Left ventricle myocardium inferior (tissue), 1 donor: ENCODE measurements at places on chromosomes 11 and 22. TPM values are rescaled to one million over a fixed set of nuclear protein-coding genes. Genes with fewer than 3 reads are reported as not detected.

Gene HTR3A
- total RNA-seq = not detected

Gene EHD1
- 40.3 TPM for total RNA-seq

GRCh38 chr22:47294222-47294532 is 531.7 kb downstream of the TBC1D22A start:
- DNase-seq = no peak

Gene SDHD
- 290 TPM for total RNA-seq

GRCh38 chr11:46039990-46040389 is 81.3 kb downstream of the PHF21A start:
- DNase-seq = no peak

Gene DEFB131B
- total RNA-seq = not detected

GRCh38 chr11:120613264-120614226 is 102.0 kb downstream of the GRIK4 start:
- DNase-seq = no peak

Gene MS4A18
- not detected for total RNA-seq

- no peak for DNase-seq
Measured at GRCh38 chr22:22519591-22519990, 479 bp downstream of the ZNF280A start.

GRCh38 chr11:76415073-76415472 is 29.7 kb upstream of the EMSY start:
- no peak for DNase-seq

Gene RAC2
- total RNA-seq = 1.8 TPM

DNA sequence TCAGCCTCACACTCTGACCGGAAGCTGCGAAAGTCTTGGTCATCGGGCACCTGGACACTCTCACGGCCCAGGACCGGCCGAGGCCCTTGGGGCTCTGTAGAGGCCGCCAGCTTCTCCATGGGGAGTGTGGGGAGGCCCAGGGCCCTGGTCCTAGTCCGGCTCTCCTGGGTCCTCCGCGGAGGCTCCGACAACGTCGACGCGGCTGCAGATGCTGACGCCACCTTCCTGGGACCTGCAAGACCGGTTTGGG is 12.9 kb downstream of the STARD10 start:
- no peak for DNase-seq

DNA sequence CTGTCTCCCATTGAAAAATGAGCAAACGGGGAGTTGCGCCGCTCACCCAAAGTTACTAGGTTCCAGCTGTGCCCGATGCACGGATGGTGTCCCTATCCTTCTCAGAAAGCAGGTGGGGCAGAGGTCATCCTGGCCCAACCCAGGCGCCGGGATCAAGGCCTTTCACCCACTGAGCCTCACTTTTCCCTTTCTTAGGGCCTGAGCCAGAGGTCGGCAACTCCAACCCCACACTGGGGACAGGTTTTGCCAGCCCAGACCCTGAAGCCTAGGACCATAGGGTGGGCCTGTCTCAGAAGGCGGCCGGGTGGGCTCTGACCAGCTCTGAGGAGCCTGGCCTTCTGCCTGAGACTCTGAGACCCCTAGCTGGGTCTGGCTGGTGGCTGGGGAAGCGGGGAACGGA is 6.3 kb downstream of the IGSF9B start:
- no peak for DNase-seq

- DNase-seq = no peak
Measured at GRCh38 chr22:49012712-49013395, 814.8 kb downstream of the BRD1 start.

Gene GP1BB
- total RNA-seq = not detected

Gene TRIM29
- total RNA-seq = not detected

GRCh38 chr11:13923716-13924650 is 38.5 kb upstream of the SPON1 start:
- DNase-seq = no peak

Gene TH
- not detected for total RNA-seq

DNA sequence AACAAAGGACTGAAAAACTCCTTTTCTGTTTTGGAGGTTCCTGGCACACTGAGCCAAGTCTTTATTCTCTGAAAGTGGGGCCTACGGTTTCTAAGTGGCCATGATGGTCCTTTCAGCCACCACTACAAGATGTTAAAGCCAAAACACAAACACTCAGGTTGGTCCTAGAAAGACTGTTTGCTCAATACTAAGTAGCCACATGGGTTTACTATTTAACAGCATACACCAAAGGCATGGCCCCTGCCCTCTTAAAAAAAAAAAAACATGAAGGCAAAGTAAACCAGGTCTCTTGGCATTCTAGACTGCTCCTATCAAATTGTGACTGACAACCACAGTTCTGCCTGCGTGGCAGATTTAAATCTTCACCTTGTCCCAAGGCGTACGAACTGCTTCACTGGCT is 123.6 kb upstream of the BID start:
- DNase-seq = no peak

Gene MRGPRX3
- total RNA-seq = not detected

Gene LARGE2
- total RNA-seq = not detected

DNA sequence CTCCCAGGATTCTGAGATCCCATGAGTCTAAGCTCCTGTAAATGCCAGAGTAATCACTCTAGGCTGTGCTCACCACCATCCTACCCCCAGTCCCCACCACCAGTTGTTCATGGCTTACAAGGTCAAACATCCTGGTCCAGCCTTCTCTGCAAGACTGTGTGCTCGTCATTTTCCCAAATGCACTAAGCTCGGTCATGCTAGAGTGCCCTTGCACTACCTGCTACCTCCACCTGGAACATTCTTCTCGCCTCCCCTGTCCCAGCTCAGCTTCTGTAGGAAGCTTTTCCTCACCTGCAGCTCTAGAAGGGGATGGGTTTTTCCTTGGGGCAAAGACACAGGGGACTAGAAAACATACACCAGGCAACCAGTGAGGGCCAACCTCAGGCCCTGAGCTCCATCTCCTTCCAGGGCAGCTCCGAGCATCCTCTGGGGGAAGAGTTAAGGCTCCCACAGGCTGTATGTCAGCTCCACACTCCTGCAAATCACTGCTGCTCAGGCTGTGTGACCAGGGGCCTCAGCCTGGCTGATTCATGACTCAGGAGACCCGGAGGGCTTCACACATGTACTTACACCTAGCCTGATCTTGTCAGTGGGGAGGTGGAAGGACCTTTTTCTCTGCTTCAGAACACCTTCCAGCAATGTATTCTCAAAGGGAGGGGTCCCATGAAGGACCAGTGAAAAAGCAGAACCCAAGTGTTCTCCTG is 37.2 kb upstream of the CSNK2A3 start:
- DNase-seq = no peak

DNA sequence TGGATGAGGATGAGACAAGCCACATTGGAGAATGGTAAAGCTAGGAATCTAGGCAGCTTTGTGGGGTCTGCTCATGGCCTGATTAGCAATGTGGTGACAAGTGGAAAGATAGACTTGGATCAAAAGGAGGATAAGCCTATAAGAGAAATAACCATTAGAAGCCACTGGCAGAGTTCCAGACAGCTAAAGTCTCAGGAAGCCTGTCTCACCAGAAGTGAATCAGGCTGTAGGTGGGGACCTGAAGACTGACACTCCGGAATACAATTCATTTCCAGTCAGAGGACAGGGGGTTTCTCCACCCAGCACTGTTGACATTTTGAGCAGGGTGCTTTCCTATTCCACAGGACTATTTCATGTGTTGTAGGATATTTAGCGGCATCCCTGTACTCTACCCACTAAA is 129.7 kb downstream of the ARHGAP42 start:
- DNase-seq = no peak

Gene EFCAB6
- total RNA-seq = 1.8 TPM

Gene OR4X2
- total RNA-seq = not detected

DNA sequence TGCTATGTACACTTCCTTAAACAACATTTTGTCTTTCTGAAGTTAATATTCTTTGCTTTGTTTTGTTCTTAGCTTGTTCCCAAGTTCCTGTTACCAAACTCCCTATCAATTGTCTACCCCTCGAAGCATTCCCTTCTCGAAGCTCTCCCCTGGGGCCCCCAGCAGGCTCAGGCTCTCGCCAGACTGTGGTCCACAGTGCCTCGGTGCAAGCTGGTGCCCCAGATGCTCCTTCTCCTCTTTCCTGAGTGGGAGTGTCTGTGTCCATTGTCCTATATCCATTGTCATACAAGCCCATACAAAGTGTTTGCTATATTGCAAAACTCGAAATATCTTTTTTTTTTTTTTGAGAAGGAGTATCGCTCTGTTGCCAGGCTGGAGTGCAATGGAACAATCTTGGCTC is 51.7 kb upstream of the RTL6 start:
- DNase-seq = no peak

DNA sequence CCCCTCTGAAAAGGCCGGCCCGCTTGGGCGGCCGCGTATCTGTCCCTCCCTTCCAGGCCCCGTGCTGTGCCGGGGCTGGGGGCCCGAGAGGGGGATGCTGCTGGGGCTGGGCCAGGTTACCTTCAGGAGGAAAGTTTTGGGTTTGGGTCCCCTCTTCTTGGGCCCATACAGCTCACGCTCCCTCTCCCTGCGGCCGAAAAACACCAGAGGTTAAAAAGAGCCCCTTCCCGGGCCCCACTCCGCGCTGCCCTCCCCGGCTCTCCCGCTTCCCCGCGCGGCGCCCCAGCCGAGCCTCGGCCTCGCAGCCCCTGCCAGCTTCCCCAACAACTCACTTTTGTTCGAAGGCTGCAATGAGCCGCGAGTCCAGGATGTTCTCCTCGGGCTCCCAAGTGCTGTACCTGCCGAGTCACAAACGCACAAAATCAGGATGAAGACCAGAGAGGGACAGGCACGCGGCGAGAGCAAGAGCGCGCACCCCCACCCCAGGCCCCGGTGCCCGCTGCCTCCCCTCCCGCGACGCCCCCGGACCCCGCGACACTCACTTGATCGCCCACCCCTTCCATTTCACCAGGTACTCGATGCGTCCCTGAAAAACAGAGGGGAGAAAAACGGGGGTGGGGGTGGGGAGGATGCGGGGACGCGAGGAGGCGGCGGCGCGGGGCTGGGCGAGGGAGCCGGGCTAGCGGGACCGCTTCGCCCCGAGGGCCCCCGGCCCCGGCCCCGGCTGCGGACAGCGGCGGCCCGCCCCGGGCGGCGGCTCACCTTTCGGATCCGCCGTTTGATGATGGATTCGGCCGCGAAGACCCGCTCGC is 450 bp downstream of the CBX6 start:
- no peak for DNase-seq

DNA sequence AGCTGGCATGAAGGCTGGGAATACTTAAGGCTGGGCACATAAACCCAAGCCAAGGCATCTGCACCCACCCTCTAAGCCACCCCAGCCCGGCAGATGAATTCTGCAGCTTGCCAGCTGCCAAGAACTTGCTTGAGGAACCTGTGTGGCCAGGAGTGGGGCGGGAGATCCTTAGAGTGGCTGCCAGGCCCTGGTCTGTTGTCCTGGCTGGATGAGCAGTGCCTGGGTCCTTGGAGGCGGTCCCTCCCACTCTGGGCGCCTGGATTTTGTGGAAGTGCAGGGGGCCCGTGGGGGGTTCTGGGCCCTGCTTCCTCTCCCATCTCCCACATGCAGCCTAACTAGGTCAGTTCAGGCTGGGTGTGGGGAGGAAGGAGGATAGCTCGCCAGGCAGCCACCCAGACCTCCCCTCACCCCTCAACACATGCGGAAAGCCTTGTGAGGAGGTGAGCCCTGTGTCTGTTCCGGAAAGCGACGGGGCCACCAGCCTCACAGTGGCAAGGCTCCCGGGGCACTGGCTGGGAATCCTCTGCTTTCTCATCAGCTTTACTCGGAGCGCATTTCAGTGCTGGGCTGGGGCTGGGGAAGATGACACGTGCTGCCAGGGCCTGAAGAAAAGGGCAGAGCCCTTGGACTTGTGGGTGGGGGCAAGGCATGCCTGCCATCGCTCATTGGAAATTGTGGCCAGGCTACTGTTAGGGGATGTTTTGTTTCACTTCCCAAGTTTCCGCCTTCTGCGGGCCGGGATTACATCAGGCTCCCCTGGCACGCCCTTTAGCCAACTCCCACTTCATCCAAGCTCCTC is 8.4 kb downstream of the DAGLA start:
- peak; percentile 80 for DNase-seq

Gene MS4A2
- 0.41 TPM for total RNA-seq
